Fibroblast of skin of right biceps (primary cell): ENCODE measurements at places on chromosomes 1 and 21.
A peak's percentile ranks its signal among the peaks of the same experiment; 100 is the strongest.

DNA sequence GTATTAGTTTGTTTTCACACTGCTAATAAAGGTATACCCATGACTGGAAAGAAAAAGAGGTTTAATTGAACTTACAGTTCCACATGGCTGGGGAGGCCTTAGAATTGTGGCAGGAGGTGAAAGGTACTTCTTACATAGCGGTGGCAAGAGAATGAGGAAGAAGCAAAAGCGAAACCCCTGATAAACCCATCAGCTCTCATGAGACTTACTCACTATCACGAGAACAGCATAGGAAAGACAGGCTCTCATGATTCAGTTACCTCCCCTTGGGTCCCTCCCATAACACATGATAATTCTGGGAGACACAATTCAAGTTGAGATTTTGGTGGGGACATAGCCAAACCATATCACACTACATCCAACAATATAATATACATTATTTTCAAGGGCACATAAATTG, 145.7 kb upstream of the BARHL2 start:
- DNase-seq, result no peak

DNA sequence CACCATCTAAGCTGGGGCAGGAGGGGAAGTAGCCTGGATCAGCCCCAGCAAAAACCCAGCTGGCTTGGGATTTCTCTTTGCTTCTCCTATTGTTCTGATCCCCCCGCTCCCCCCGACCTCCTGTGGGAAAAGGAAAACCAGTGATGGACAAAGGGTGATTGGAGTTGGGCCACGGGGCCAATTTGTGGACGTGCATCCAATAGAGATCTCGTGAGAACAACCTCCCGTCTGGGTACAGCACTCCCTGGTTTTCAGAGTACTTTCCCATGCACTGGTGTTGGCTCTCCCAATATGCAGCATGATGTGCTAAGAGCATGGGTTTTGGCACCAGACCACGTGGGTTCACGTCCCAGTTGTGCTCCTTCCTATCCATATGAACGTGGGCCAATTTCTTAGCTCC, 9.0 kb downstream of the BLACAT1 start:
- DNase-seq, result no peak

- DNase-seq, result peak; percentile 47
These were observed 56.8 kb downstream of the PLD5 start for GRCh38 chr1:242467556-242468145.

DNA sequence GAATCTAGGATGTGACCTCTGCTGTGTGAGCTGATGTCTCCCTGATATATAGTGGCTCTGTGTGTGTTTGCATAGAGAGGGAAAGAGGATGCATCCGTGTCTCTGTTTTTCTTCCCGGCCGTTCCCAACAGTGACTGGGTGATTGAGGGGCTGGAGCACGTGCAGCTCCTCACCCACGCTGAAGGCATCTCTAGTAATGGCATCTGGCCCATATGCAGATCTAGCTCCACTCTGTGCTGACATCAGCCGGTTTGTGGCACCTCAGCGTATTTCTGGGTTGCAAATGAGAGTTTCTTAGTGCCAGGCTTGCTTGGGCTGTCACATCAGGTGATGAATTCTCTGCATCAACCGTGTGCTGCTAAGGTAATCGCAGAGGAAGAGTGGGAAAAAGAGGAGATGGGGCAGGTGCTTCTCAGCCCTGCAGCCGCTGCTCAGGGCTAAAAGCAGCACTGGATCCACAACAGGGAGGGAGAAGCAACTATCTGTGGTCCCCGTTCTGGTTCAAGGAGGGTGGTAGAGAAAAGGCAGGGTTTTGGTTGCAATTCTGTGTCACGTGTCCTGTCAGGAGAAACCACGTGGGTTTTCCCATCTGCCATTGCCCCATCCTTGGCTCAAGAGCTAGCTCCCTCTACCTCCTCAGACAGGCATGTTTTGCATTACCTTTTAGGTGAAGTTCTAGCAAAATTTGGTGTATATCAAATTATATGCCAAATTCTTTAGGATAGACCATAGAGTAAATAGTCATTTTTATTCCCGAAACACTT, 282.9 kb downstream of the PBX1 start:
- DNase-seq, result no peak

DNA sequence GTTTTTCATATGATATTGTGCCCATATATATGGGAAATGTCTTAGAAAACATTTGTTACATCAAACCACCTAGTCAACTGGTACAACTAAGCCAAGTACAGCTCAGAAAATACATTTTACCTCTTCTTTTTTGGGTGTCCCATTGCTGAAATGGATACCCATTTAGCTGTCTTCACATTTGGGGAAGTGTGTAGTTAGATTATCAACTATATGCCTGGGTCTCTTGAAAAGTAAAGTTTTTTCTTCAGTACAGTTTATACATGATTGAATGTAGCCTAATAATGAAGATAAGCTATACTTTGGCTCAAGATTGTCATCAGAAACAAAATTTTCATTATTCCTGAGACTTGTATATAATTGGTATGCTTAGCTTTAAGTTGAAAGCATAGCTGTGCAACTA, 2.0 kb downstream of the AGO3 start:
- DNase-seq, result no peak

DNA sequence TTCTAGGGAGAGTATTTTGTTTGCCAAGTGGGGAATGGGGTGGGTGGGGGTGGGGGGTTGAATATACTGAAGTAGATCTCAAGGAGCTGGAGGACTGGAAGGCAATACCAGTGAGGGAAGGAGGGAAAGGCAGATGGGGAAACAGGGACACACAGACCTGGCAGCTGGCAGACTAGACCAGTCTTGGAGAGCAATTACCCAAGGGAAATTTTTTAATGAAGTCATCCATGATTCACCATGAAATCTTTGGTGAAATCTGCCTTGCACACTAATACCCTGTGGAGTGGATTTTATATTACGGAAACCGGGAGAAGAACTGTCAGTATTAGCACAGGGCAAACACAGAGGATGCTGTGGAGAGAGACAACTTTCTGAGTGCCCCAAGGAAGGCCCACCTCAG, 29.7 kb upstream of the MARK1 start:
- peak; percentile 28 for DNase-seq

DNA sequence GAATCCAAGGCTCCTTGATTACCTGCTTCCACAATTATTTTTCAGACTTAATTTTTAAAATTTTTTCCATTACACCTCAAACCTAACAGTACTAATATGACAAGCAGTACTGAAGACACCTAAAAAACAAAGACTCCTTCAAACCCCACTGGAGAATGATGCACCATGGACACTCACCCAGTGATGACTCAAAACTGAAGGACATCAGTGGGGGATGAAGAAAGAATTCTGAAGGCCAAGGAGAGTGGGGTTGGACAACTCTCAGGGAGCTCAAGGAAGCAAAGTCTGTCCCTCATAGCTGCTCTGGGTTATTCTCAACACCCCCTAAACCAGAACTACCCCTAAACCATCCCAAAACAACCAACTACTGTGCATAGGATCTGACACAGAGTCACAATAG, 2.4 kb upstream of the ARHGAP29 start:
- no peak for DNase-seq

DNA sequence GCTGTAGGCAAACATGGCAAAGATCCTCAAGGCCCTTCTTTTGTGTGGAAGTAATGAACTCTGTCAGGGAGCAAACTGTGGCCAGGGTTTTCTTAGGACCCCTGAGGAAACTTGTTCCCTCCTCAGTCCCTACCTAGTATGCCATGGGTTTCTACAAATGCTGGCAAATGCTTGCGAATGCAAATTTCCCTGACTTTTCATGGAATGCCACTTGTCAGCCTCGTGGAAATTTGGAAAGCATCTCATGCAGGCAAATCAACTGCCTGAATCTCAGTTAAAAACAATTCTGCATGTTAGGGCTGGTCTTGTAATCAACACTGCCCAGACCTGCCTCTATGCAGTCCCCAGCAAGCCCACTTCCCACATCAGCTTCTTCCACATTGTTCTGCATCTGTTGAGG, 334.9 kb upstream of the AJAP1 start:
- DNase-seq, result no peak

DNA sequence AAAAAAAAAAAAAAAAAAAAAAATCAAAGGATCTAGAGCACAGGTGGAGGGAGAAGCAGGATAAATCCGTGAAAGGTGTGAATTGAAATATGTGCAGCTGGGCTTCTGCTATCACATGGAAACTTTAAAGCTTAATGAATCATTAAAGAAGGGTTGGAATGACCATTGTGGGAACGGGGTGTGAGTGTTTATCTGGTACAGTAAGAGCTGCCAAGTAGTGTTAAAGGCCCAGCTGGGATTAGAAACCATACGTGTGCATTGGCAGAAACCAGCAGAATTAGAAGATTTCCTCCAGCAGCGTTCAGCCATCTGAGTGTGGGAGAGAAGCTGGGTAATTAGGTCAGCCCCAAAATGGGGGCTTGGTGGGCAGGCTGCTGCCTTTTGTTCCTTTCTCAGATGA, 13.5 kb downstream of the FALEC start:
- peak; percentile 71 for DNase-seq

DNA sequence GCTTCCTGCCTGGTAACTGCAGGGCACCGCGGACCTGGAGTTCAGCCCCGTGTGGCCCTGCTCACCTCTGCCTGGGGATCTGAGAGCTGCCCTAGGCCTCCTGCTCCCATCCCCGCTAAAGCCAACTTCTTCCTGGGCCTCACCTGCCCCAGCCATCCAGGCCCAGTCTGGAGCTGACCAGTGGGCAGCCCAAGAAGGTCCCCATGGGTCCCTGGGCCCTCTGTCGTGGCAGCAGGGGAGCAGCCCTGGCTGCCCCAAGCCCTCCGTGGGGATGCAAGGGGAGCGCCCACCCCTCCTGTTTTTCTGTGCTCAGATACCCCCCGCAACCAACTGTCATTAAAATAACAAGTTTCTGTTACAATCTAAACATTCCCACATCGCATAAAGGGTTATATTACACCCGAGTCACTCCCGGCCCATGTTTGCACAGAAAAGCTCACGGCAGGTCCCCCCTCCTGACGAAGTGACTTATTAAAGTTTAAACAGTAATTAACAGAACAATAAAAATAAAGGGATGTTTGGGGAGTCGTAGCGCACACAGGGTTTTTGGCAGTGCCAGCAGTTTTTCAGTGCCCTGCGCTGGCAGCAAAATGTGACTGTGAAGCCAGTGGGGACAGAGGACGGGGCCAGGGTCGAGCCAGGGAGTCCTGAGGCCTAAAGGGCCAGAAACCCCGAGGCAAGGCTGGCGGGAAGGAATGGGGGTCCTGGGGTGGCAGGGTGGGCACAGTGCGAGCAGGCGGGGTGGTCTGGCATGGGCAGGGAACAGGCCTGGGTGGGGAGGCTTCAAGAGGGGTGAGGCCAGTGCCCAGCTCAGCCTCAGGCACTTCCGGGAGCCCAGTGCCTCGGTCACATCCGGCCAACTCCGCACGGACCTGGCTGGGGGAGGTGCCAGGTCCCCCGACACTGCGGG, 121.5 kb downstream of the CASZ1 start:
- DNase-seq, result no peak

GRCh38 chr1:230295367-230295766, 130.8 kb downstream of the PGBD5 start:
- no peak for DNase-seq
